Kasumi-1 (cell line): ENCODE measurements at places on chromosomes 4 and X.

DNA sequence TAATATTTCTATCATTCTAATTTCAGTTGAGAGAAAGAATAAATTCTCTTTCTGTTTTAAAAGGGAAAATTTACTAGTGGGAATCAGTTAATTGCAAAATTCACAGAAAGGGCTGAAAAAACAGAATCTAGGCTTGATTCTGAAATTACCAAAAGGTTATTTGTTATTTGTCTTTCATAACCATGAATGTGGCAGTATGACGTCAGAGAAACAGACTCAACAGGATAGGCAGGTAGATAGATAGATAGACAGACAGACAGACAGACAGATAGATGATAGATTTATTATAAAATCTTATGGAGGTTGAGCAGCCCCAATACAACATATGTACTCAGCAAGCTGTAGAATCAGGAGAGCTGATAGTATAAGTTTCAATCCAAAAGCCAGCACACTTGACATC, 311.0 kb downstream of the ADAM29 start:
- DNase-seq: no peak

DNA sequence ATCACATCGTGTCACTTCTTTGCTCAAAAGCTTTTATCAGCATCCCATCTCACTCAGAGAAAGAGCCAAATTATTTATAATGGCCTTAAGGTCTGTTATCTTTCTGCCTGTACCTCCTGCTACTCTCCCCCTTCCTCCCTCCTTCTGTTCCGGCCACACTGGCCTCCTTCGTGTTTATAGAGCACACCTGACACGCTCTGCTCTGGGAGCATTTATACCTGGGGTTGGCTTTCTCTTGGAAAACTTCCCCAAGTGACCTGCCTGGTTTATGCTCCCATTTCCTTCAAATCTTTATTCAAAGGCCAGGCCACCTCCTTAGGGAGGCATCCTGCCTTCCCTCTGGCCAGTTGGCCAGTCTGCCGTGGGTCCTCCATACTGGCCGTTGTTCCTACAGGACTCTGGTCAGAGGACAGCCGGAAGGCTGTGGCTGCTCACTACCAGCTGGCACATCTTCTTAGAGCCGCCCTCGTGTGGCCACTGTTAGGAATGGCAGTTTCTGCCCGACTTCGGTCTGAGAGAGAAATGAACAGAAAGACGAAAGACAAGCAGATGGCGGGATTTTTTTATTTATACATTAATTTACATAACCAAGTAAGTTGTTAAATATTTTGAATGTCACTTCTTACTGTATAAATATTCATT, 80.2 kb upstream of the CBLL2 start:
- peak; percentile 39 for DNase-seq

DNA sequence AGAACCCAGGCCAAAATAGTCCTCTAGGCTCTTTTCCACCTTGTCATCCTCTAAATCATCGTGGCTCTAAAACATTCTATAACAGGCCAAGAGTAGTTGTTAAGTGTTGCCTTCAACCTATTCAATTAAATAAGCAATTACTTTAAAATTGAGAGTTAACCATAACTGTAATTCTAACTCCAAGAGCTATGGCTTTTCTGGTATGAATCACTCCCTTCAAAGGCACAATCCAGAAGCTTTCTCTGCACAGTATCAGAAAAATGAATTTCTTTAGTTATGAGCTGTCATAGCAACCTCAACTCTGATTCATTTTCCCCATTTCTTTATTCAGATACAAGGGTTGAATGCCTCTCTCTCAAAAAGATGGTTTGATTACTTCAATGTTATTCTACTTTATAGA, 21.7 kb downstream of the INPP4B start:
- DNase-seq: no peak

DNA sequence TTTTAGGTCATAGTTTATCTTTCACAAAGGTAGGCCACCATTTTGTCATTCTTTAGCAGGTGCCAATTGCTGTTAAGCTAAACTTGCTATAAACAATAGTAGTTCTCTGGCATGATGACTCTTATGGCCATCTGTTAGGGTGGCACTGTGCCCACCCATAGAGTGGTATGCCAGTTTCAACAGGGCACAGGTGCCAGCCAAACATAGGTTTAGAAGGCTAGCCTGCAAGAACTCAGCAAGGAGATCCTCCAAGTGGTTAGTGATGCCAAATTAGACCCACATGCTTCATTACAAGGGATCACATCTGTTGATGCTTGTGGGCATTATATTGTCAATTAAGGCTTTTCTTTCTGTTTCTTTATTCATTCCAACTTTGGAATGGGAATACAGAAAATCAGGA, 204.5 kb downstream of the FMR1NB start:
- DNase-seq: no peak

DNA sequence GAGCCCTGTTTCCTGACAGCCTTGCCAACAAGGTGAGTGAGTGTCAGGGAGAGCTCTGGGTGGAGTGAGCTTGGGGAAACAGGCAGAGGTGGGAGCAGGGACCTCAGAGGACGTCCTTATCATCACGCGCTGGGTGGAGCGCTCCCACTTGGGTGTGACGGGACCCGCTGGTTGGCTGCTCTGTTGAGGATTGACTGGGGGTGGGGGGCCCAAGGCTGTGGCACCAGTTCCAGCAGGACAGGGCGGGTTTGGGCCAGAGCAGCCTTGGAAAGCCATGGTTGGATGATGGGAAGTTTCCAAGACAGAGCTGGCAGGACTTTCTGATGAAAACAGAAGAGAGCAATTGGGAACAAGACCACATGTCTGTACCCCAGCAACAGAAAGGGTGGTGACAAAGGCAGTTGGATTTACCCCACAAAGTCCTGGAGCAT, 3.0 kb upstream of the PCGF3 start:
- DNase-seq: no peak

- no peak for DNase-seq
These were observed 13.3 kb upstream of the CD99 start for GRCh38 chrX:2677764-2678163.

GRCh38 chr4:139209470-139210063, 32.5 kb upstream of the ELF2 start:
- DNase-seq: no peak

GRCh38 chrX:152817078-152817764, 13.3 kb downstream of the CETN2 start:
- DNase-seq: peak; percentile 33

DNA sequence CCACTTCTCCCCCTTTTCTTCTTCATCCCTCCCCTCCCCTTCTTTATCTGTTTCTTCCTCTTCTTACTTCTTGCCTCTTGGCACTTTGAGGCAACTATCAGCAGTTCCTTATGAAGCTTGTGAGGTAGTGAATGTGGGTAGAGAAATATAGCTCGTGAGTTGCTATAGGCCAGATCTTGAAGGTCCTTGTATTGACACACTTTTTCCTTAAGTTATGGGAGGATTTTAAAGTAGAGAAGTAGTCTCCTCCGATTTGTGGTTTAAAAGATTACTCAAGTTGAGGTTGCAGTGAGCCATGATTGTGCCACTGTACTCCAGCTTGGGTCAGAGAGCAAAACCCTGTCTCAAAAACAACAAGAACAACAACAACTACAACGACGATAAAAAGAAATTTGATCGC, 3.4 kb upstream of the RRAGB start:
- no peak for DNase-seq

GRCh38 chr4:70715097-70715496, 6.7 kb upstream of the RUFY3 start:
- no peak for DNase-seq

GRCh38 chr4:13766761-13767540, 139.4 kb upstream of the BOD1L1 start:
- no peak for DNase-seq

DNA sequence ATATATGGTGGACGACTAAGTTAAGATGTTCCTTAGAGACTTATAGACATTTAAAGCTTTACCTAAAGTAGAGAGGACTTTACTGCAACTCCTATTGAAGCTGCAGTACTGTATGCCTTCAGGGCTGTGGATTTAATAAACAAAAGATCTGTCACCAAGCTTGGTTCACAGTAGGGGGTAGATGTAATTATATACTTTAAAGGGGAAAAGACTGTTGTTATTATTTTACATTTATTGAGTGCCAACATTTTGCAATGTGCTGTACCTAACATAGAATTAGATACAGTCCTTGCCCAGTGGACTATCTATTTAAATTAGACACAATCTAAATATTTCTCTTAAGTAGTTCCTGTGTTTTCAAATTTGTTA, 67.2 kb downstream of the SLIT2 start:
- no peak for DNase-seq

- DNase-seq: no peak
These were observed 65.3 kb downstream of the HPRT1 start for GRCh38 chrX:134525086-134525792.

- DNase-seq: no peak
These were observed at the start of gene CITED1 for GRCh38 chrX:72305286-72306084. Gene CITED1, minus strand, starts transcription at chrX:72305914. Its CDS starts 3,045 bp downstream, at chrX:72302869.

GRCh38 chrX:132728296-132728695, 230.1 kb downstream of the HS6ST2 start:
- no peak for DNase-seq

DNA sequence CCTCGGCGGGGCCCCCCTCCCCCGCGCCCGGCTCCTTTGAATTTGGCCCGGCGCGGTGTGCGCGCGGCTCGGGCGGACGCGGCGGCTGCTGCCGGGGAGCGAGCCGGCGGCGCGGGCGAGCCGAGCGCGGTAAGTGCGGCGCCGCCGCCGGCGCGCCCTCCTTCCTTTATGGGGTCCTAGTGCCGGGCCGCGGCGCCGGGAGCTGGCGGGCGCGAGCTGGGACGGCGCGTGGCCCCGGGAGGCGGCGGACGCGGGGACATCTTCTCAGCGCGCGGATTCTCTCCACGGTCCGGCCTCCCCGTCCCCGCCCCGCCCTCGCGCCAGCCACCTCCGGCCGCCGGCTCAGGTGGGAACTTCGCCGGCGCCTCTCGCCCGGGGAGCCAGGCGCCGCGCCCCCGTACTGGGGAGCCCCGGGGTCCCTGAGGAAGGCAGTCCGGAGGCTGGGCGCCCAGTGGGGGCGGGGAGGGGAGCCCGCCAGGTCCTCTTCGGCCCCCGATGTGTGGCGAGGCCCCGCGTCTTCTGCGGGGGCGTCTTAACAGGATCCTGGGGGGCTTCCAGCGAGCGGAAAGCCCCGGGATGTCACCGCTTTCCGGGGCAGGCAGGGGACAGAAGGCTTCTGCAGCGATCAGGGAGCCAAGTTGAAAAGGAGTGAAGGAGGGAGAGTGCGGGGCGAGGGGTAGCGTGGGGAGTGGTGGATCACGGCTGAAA, 98.4 kb upstream of the TENM3 start:
- peak; percentile 39 for DNase-seq

DNA sequence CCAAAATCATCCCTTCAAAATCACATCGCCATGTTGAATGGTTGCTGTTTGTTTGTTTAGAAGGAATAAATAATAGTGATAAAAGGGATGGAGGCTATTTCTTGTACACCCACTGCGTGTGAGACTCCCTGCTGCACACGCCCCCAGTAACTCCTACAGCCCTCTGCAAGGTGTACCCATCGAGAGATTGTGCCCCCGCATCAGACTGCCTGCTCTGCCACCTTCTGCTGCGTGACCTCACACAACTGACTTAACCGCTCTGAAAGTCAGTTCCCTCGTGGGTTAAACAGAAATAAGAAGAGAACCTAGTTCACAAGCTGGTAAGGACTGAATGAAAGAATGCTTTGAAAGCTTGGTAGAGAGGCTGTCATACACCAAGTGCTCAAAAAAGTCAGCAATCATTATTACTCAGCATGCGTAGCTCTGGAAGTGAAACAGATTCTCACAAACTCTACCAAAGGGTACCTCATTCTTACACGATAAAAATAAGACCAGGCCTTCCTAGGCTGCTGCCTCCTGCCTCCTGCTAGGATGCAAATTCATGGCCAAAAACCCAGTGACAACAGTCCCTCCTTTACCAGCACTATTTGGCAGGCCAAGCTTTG, 147.1 kb downstream of the CPEB2 start:
- no peak for DNase-seq

- no peak for DNase-seq
These were observed 3.9 kb downstream of the SPON2 start for GRCh38 chr4:1168191-1169101.

DNA sequence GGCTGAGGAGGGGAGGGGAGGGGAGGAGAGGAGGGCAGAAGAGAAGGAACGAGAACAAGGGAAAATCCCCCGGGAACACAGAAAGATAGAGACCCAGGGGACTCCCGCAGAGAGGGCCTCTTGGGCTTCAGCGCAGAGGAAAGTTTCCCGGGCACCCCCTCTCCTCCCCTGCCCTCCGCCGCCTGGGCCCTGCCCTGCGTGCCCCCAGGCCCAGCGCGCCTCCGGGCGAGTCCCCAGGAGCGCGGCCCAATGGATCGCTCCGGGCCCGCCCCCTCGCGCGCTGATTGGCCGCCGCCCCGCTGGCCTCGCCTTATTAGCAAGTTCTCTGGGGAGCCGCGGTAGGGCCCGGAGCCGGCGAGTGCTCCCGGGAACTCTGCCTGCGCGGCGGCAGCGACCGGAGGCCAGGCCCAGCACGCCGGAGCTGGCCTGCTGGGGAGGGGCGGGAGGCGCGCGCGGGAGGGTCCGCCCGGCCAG, at the start of gene MSX1:
MSX1 (plus strand) TSS at position 341 of the 474 bp plus-strand sequence. CDS start 235 bp downstream, outside the sequence.
- peak; percentile 76 for DNase-seq

GRCh38 chr4:121734571-121734970, 30.4 kb downstream of the SMIM43 start:
- DNase-seq: no peak

GRCh38 chrX:7146703-7147412, 654 bp upstream of the STS start:
- no peak for DNase-seq

DNA sequence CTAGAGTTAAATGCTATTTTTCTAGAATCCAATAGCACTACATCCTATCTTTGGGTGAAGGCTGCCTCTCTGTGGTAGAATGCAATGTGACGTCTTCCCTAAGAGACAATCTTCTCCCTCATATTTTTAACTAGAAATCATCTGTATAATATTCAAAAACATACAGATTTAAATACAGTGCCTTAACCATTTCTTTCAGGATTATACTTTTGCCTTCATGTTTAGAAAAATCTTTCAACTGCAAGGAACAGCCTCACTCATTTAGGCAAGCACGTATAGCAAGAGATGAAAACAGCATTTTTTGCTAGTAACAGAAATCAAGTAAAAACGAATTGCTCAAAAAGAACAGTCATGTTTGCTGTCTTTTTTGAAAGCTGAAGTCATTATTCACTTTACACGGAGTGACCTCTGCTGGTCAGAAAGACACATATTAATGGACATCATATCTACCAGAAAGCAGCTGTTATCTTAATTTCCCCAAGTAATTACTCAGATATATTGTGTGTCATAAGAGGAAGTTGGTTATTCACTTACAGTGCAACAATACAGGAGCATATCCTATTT, 422.3 kb downstream of the STPG2 start:
- peak; percentile 48 for DNase-seq

DNA sequence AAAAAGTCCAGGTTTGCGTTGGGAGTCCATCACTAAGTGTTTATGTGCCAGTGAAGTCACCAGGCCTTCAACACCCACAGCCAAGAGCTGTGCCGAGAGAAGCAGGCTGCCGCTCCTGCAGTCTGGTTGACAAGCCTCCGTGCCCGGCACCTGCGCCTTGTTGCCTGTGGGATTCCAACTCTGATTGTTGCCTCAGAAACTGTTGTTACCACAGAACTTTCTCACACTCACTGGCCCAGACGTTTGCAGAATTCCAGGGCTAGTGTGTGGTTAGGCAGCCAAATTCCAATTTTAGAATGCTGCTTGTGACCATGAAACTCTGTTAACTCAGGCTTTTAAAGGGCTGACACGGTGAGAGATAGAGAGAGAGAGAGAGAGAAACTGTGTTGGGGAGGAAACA, 119.5 kb upstream of the LIMCH1 start:
- DNase-seq: no peak
